ENCODE measurements at places on chromosomes 3 and 15. TPM values are rescaled to one million over a fixed set of nuclear protein-coding genes. Genes with fewer than 3 reads are reported as not detected.

Gene CHL1
- total RNA-seq, result 6.3 TPM

Gene PTH1R
- total RNA-seq, result 5.8 TPM

Gene PLA2G4F
- 45.2 TPM for total RNA-seq

Gene ARGFX
- not detected for total RNA-seq

Gene SLC7A14
- total RNA-seq, result 0.40 TPM

Gene TEX55
- total RNA-seq, result not detected

Gene AGTR1
- 3.8 TPM for total RNA-seq

Gene ZBBX
- total RNA-seq, result not detected

Measured in Peyer's patch (tissue), 4 donors.